ENCODE measurements at places on chromosomes 7 and 10.

GRCh38 chr10:77475522-77475921, 162.1 kb downstream of the KCNMA1 start:
- no peak for DNase-seq

GRCh38 chr7:15751191-15751701, 64.8 kb upstream of the MEOX2 start:
- DNase-seq = no peak

DNA sequence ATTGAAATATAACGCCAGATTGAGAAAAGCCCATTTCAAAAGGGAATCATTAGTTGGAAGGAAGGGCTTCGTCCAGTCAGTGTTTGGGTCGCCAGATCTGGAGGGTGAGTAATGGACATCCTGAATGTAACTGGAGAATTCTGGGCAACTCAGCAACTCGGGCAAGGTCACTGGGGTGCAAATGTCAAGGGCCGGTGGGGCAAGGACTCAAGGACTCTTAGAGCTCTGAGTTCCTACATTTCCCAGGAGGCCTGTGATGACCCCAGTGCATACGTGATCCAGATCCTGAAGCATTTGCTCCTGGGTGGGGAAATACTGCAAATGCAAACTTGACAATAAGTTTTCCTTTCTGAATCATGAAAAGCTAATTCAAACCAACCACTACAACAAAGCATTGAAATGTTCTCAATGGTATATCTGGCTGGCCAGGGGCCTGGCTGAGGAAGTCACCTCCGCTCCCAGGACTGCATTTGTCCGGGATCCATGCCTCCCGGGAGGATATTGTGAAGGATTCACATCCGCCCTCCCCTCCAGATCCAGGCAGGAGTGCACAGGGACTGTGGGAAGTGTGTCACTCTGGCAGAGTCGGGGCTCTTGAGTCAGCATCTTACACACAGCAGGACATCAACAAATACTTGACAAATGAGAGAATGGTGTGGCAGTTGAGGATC, 164.0 kb downstream of the FANK1 start:
- peak; percentile 58 for DNase-seq

DNA sequence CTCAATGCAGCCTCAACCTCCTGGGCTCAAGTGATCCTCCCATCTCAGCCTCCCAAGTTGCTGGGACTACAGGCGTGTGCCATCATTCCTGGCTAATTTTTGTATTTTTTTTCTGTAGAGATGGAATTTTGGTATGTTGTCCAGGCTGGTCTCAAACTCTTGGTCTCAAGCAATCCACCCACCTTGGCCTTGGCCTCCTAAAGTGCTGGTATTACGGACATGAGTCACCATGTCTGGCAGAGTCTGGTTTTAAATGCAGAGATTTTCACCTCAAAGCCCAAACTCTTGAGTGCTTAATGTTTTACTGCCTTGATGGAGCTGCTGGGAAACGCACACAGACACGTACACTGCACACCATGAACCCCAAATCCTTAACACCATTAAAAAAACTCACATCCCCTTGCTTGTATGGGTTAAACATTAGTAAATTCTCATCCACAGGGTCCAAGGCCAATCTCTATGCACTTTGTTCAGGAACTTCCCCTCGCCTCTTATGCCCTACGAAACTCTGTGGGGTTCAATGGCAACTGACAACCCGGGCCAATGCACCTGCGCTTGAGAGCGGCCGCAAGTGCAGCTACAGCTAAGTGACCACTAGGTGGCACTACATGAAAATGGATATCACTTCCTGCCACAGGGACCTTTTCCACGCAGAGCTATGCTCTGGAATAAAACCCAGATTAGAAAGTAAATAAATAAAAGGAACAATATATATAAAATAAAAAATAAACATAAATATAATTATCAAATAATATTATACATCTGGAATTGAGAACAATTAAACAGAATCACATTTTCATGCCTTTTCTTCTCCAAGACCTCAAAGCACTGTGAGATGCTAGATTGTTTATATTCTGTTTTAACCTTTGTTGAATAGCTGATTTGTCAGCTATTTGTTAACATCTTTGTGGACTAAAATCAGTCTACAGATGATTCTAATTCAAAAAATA, 66.9 kb upstream of the AFAP1L2 start:
- peak; percentile 73 for DNase-seq

- no peak for DNase-seq
These were observed 5.0 kb downstream of the COL26A1 start for GRCh38 chr7:101367676-101368075.

DNA sequence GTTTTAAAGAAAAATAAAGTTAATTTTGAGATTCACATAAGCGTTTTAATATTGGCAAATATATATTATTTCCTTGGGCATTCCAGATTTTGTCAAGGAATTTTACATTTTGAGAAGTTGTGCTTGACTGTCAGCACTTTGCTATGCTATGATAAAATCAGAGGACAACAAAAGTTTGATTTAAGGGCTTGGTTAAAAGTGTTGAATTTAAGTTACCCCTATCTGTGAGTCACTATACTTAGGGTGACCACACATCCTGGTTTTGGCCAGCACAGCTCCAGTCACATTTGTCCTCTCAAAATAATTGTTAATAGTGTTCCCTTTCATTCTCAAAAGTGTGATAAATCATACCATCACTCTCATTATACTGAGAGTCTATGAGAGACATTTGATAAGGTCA, 34.2 kb upstream of the ANK3 start:
- DNase-seq = no peak

DNA sequence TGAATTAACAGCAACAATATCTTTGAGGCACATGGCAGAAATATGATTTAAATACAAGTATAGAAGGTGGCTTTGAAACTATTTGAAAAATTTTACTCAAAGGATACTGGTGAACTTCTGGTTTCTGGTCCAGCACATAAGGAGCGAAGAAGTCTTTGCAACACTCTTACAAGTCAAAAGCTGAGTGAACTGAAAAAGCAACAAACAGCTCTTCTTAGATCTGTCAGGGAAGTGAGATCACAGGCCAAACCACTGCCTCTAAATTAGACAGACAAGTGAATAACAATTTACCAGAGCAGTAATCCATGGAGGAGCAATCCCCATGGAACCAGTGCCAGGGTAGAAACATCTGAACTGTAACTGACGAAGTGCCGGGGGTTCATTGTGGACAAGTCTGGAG, 9.6 kb upstream of the VWC2 start:
- no peak for DNase-seq

DNA sequence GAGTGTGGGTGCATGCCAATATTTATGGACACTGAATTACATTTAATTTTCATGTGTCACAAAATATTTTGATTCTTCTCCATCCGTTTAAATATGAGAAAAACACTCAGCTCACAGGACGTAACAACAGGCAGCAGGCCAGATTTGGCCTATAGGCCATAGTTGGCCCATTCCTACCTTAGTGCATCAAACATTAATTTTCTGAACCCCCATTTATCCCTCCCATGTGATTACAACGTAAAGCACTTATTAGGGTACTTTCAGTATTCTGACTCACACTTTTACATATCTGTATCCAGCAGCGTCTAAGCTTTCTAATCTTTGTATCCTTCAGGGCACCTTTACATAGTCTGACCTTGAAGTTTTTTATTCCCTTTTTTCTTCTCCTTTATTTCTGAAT, 4.0 kb downstream of the IDI1 start:
- no peak for DNase-seq

GRCh38 chr7:28301148-28301641, 111.1 kb upstream of the CREB5 start:
- peak; percentile 59 for DNase-seq

- DNase-seq = no peak
These were observed 3.7 kb upstream of the ABHD11 start for GRCh38 chr7:73742338-73742752.

GRCh38 chr10:8502573-8502972, 448.1 kb downstream of the GATA3 start:
- no peak for DNase-seq

DNA sequence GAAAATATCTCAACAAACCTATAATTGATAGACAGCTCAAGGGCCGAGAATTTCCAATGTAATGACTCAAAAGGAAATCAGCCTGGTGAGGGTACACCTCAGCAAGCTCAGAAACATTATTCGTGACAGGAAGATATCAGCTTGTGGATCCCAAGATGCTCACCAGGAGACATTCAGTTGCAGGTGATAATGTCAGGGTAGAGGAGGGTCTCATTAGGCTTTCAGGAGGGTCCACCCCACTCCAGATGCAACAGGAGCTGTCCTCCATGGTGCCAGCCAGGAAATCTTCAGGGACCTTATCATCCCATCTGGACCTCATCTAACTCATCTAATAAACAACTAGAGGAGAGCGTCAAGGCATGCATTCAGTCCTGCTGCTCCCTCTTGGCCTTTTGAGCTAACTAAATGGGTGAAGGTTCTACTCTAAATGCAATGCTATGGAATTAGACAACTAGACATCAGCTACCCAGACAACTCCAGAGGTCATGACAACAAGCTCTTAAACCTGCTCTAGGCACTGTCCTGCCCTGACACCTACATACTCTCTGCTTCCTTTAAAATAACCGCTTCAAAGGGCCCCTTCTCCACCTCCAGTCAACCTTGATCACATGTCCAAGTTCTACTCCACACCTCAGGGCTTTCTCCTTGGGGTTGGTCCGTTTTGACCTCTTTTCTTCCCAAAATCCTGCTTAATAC, 4.3 kb upstream of the GIMAP5 start:
- no peak for DNase-seq

DNA sequence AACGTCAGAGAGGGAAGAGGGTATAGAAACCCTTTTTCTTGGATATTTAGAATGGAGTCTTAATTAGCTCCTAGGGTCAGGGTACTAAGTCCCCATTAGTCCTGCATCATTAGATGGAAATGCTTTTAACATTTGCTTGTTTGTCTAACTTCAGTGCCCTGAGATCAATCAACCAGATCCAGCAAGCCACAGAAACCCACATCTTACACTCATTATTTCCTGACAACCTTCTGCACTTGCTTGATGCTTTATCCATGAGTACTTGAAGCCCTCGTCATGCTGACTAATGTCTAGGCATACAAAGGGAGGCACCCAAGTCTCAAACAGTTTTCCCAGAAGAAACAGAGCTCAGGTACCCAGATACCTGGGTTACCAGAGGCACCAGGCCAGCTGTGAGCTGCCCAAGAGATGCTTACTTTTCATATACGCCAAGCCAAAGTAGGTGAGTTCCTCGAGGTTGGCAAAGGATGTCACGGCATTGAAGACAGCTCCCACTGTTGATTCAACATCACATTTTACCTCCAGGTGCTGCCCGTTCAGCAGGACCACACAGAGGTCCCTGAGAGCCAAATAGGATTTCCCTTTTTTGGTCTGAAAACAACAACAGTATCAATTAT, 42.7 kb downstream of the FRMPD2 start:
- DNase-seq = no peak

DNA sequence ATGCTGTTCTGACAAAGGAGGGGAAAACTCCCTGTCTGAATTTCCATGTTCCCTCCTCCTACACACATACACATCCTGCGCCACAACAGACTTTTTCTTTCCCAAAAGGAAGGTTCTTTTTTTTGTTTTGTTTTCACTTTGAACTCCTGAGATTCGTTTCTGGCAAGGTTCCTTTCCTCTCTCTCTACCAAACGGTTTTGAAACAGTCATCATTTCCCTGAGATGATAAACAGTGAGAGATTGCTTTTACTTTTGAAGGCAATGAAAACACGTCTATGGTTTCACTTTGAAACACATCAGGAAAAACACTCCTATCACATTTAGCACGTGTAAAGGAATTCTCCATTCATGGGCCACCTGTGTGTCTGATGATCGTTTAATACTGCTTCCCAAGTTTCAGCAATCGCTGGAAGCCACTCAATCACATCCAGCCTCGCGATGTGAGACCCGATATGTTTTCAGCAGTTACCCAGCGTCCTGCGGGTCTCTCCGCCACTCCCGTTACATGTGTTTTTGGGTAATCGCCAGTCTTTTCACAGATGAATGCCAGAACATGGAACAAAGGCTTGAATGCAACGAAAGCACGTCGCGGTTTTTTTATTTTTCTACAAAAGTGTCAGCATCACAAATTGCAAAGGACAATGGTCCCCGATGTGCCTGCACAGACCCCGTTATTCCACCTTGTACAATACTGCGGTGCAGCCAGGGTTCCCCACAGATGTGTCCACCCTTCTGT, 62.8 kb upstream of the CUX1 start:
- peak; percentile 51 for DNase-seq

GRCh38 chr10:122461367-122461728, at the start of gene HTRA1:
HTRA1 (plus strand) TSS chr10:122461553; CDS start chr10:122461653, 100 bp downstream.
- DNase-seq = peak; percentile 84

- DNase-seq = no peak
These were observed 34.8 kb downstream of the CUL1 start for GRCh38 chr7:148733496-148733895.

DNA sequence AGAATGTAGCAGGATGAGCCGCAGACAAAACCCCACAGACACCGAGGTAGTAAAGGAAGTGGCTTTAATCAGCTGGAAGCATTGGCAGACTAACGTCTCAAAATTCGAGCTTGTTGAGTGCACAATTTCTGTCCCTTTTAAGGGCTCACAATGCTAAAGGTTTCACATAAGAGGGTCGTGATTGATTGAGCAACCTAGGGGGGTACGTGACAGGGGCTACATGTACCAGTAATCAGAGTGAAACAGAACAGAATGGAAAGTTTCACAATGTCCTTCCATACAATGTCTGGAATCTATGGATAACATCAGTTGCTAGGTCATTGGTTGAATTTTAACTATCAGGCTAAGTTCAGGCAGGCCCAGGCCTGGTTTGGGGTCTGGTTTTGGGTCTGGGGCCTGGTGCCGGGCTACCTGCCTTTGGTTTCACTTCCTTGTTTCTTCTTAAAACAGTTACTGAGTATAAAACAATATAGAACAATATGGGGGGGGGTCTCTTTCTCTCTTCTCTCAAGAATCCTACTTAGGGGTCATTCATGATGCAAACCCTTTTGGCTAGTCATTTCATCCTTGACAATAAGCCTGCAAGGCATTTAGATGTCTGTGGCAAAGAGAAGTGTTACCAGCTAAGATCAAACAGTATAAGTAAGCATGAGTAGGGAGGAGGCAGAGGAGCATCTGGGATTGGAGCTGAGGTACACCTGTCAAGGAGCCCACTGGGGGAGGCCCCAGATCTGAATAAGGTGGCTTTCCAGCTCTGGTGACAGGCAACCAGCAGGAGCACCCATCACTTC, 364.1 kb downstream of the TNS3 start:
- DNase-seq = no peak

DNA sequence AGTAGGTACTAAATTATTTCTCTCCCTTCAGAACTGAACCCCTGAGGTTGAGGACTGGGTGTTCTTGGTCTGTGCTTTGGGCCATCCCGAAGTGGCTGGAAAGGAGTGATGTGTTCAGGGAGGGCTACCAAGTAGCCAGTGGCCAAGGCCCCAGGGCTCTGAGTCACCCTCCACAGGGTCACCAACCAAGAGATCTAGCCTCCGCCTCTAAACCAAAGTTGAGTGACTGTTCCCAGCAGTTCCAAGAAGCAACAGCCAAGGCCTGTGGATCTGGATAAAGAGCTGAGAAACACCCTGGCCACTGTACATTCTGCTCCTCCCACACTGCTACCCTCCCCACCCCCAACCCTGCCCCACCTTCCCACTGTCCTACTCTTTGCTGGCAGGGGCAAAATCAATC, 35.5 kb upstream of the KCNMA1 start:
- no peak for DNase-seq

Measured in femur (tissue), 1 donor.